CD4-positive, alpha-beta T cell treated with Interleukin-12 subunit alpha and Interleukin-12 subunit beta, for 1 hour (primary cell): ENCODE measurements at places on chromosomes 11 and 22.

DNA sequence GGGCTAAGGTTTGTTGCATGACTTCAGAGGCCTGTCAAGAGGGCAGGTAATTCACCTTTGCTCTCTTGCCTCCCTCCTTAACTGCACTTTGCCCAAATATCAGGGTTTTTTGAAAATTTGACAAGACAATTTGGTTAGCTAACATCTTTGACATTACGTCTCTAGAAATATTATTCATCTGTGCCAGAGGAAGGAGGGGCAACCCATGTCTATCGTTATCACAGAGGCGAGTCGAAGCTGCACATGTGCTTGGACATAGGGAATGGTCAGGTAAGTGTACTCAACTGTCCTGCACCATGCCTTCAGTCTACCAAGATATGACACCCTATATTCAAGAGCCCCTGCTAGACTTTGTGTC is 3.7 kb downstream of the AKIP1 start:
- no peak for DNase-seq

DNA sequence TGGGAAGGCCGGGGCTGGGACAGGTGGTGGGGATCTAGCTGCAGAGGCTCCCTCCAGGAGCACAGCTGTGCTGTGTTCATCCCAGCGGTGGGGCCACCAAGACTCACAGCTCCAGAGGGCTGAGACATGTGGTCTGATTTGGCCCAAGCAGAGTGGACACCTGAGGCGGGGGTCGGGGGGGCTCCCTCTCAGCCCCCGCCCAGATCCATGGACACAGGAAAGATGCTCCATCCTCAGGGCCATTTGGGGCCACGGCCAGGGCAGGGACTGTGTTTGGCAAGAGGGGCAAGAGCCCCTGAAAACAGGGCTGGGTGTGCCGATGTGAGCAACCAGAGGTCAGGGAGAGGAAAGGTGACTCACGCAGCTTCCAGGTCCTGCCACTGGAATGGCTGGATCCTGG is 219.4 kb downstream of the BRD1 start:
- DNase-seq, result no peak

- no peak for DNase-seq
Measured at GRCh38 chr11:133809569-133810491, 35.5 kb downstream of the SPATA19 start.

DNA sequence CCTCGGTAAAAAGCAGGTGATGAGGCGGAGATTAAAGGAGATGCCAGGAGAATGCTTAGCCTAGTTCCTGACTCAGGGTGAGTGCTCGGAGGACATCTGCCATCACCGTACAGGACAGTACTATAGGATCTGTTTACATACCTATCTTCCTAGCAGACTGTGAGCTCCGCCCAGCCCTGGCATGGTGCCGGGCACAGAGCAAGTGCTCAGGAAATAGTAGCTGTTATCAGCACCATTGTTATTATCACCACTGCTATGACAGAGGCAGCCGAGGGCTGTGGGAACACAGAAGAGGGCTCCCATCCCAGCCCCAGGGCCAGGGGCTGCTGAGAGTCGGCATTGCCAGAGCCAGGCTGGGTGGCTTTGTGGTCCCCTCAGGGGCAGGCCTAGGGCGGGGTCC is 642 bp upstream of the SEPTIN3 start:
- no peak for DNase-seq

- no peak for DNase-seq
Measured at GRCh38 chr11:69202511-69203221, 46.9 kb downstream of the SMIM38 start.
